ENCODE measurements at places on chromosomes 7 and 10. TPM values are rescaled to one million over a fixed set of nuclear protein-coding genes. Genes with fewer than 3 reads are reported as not detected.
A peak's percentile ranks its signal among the peaks of the same experiment; 100 is the strongest.

Gene GNGT1
- not detected for total RNA-seq

DNA sequence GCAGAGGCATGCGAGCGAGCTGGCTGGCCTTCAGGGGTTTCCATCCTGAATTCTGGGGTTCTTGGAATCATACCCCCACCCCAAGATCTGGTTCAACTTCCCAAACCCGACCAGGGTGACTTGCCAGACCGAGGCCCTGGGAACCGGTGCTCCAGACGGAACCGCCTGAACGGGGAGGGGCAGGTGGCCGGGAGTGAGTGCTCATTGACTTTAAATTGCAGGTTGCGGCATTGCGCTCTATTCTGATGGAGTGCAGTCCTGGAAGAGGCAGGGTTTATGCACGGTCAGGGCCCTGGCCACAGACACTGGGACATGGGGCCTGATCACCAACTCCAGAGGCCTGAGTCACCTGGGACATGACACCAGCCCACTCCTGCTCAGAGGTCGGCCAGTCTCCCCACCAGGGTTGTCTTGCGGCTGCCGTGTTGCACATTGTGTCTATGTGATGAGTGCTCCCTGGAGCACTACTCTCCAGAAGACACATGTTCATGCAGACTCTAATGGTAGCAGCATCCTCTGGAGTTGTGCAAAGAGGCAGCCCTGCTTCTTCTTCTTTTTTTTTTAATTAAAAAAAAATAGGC lies 5.8 kb upstream of the DDIT4 start:
- no peak for DNase-seq
- H3K27me3 ChIP-seq, result no peaks in the 10 kb centered on the region
- H3K27ac ChIP-seq, result no peak overlapping the region

Gene PSD
- 28.3 TPM for total RNA-seq

Gene TMEM196
- total RNA-seq, result not detected

DNA sequence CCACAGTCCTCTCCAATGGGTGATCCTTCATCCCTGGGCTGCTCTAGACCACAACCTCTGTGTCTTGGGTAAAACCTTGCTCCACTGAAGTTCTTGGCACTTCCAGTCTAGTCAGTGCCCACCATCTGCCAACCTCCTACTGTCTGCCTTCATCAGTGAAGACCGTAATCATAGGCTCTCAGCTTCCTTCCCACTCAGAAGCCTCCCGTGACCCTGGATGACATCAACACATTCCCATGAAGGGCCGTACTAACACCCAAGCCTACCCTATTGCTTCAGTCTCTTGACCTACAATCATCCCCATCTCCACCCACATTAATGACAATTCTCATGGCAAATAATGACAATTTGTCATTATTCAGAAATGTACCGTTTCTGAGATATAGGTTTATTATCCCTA lies 27.6 kb upstream of the GARS1 start:
- DNase-seq, result no peak
- H3K4me3 ChIP-seq, result no peak overlapping the region
- no peaks in the 10 kb centered on the region for H3K4me1 ChIP-seq
- H3K27me3 ChIP-seq, result no peaks in the 10 kb centered on the region
- no peak overlapping the region for H3K27ac ChIP-seq

- H3K4me1 ChIP-seq, result no peaks in the 10 kb centered on the region
- H3K27ac ChIP-seq, result no peak overlapping the region
- no peaks in the 10 kb centered on the region for H3K36me3 ChIP-seq
- no peak overlapping the region for H3K4me3 ChIP-seq
Measured at GRCh38 chr7:17601921-17602320, 303.5 kb downstream of the AHR start.

Gene ADCY1
- 1.6 TPM for total RNA-seq

GRCh38 chr7:87220026-87220733 lies 648 bp upstream of the TMEM243 start:
- DNase-seq, result peak; percentile 96
- peaks cover 37% of the 10 kb centered on the region for H3K4me1 ChIP-seq
- H3K36me3 ChIP-seq, result no peaks in the 10 kb centered on the region
- peak overlapping the region; percentile 59 for H3K4me3 ChIP-seq
- H3K27ac ChIP-seq, result peak overlapping the region; percentile 88
- H3K27me3 ChIP-seq, result no peaks in the 10 kb centered on the region

DNA sequence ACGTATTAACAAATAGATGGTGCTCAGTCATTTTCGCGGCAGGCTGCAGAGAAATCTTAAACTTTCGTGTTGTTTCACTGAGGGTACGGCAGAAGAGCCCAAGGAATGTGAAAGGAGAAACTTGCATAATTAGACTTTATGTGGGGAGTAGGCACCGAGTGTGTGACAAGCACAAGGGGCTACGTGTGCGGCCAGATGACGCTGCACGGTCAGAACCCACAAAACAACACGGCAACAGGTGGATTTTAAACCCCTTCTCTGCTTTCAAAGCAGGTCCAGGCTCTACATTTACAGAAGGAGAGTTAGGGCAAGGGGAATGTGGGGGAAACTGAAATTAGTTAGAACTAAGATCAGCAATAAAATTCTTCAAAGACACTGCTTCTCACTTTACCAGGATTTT lies 392 bp upstream of the UCN3 start:
- H3K36me3 ChIP-seq, result no peaks in the 10 kb centered on the region
- no peak overlapping the region for H3K27ac ChIP-seq
- H3K4me1 ChIP-seq, result no peaks in the 10 kb centered on the region
- H3K27me3 ChIP-seq, result no peaks in the 10 kb centered on the region
- DNase-seq, result no peak

Gene ZNF467
- 41.2 TPM for total RNA-seq

Gene C10orf88
- total RNA-seq, result 6.3 TPM

Gene TEX36
- not detected for total RNA-seq

DNA sequence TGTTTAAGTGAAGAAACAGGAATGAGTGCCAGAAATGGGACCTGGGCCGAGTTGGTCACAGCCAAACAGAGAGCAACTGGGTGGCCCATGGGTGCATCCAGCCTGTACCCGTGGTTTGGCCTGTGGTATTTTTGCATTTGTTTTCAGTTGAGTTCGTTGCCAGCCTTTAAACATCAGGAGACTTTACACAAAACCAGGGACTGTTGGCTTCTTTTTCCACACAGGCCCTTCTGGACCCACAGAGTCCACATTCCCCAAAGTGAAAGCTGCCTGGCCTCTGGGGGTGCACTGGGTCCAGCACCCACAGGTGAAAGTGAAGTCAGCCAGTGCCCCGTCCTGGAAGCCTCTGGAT lies 54.1 kb upstream of the TNS3 start:
- DNase-seq, result no peak
- no peak overlapping the region for H3K4me3 ChIP-seq
- no peaks in the 10 kb centered on the region for H3K27me3 ChIP-seq
- peaks cover 21% of the 10 kb centered on the region for H3K4me1 ChIP-seq
- no peaks in the 10 kb centered on the region for H3K36me3 ChIP-seq
- no peak overlapping the region for H3K27ac ChIP-seq

All from upper lobe of left lung (tissue), 6 donors.